K562 (cell line): ENCODE measurements at places on chromosomes 16 and 17.

- no peak for DNase-seq
Observed at GRCh38 chr16:11087691-11088073, 143.3 kb downstream of the CLEC16A start.

GRCh38 chr16:89292443-89293078 lies 75.1 kb downstream of the ZNF778 start:
- no peak for DNase-seq

DNA sequence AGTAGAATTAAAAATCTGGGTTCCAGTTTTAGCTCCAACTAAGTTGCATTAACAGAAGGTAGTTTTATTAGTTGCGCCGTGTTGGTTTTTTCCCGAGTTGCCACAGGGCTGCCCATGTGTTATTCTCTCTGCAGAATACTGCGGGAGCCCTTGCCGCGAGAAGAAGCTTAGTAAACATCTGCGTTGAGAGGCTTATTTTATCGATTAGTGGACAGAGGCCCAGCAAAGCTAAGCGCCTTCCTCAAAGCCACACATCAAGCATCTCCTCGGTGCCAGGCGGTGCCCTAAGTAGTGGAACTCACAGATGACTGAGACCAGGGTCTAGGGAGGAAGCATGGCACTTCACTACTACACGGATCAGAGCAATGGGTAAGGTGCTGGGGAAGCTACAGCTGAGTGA lies 212.3 kb upstream of the IRX5 start:
- DNase-seq, result no peak

DNA sequence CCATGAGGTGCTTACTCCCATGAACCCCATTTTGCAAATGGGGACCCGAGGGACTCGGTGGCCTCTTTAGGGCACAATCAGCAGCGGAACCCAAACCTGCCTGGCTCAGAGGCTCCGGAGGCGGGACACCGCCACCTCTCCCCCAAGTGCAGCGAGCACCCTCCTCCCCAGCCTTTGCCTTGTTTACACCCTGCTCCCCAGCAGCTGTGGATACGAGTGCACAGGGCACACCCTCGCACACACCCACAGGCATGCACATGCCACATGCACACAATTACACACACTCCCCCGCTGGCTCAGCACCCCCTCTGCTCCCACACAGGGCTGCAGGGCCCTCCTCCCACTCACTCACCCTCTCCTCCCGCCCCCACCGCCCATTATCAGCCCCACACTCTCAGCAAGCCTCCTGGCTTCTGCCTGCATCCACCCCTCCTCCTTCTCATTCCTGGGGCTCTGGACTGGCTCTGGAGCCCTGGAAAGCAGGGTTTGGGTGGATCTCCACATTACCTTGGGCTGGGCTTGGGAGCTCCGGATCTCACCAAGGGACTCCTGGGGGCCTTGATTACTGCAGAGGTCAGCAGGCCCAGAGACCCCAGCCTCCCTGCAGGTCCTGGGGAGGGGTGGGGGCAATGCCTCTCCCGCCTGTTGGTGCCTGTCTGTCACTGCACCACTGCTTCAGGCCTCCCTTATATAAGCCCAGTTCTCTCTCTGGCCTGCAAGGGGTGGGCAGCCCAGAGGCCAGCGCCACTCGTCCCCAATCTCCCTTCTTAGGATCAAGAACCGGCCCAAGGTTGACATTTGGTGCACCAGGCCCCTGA lies 6.4 kb downstream of the PDK2 start:
- DNase-seq, result peak; percentile 76

DNA sequence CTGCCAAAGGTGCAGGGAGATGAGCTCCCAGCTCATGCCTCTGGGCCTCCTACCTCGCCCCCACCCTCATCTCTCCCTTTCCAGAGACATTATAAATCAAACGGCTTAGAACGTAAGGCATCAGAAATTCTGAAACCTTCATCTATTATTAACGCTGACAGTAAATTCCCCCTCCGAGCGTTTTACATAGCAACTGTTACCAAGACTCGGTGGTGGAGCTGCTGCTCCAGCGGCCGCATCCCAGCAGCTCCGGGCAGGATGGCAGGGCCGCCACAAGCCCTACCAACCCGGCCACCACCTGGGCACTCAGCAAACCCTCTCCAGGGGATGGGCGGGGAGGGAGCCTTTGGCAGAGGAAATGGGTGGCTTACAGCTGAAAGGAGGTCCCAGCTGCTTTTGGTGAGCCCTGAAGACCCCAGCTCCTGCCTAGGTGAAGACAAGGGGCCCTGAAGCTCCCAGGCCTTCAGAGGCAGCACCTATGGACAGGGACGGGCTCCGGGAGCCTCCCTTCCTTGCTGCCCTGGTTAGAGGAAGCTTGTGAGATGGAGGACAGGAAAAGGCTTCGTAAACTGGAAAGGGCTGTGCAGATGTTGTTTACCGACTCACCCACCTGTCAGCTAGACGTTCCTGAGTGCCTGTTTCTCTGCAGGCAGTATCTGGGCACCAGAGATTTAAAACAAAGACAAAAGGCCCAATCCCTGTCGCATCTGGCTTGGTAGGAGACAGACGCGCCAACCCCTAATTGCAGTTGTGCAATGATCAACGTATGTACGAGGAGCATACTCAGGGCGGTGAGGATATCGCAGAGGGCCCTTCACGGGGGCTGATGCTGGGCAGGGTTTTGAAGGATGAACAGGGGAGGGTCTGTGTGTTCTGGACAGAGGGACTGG lies 76.9 kb downstream of the RAI1 start:
- DNase-seq, result no peak

DNA sequence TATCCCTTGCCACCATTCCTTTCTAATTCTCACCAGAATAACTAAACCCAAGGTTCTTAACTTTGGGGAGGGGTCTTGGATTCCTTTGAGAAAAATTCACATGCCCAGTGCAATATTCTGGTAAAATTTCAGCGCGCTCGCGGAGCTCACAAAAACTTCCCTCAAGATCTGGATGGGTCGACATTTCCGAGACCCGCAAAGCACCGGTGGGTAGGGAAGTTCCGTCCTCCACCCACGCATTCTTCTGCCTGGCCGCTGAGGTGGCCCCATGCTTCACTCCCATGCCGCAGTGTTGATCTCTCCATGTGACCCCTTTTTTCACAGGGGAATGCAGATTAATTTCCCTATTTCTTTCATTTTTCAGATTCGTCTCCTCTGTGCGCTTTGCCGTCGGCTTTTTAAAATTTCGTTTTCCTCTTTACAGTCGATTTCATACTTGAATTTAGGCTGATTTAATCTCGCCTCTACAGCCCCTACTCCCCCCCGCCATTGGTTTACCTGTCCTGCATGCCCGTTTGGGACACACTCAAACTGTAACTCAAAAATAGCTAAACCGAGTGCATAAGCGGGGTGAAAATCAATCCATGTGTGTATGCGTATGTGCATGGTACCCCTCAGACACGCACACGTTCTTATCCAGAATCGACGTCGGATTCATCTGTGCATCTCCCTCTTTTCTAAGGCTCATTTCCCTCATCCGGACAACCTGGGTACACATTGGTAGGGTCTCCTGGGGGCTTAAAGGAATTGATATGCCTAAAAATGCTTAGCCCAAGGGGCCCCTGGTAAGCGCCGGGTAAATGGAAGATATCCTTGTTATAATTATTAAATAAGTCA lies 1.4 kb upstream of the SP6 start:
- DNase-seq, result peak; percentile 61

DNA sequence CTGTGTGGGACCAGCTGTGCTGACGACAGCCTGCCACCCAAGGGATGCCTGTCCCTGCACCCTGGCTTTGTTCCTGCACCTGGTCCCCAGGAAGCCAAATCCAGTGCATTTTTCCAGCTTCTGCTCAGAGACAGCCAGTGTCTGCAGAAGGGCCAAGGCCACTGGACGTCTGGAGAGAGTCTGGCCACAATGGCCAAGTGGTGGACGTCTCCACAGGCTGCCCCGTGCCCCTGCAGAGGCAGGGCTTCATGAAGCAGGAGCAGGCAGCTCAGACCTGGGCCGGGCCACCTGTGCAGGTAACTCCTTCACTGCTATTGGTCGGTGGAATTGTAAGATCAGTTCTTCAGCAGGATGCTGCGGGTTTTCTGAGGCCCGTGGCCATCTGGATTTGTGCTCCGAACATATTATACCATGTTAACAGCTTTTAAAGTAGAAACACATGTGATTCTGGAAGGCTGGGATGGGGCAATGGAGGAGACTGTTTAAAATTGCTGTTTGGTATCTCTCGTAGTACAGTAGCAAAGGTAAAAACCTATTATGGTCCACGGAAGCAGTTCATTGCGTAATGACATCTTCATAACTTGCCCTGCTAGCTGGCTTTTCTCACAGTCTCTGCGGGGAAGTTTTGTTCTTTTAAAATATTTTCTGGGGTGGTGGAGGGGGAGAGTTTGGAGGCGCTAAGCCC lies 185.3 kb downstream of the CCDC182 start:
- no peak for DNase-seq

GRCh38 chr16:82011199-82011641 lies at the start of gene SDR42E1:
Gene SDR42E1, minus strand, starts transcription at chr16:82011470. Its CDS starts 10,612 bp downstream, at chr16:82000858.
- DNase-seq, result peak; percentile 17

- no peak for DNase-seq
Observed at GRCh38 chr17:82729479-82730260, 5.7 kb upstream of the FN3K start.

DNA sequence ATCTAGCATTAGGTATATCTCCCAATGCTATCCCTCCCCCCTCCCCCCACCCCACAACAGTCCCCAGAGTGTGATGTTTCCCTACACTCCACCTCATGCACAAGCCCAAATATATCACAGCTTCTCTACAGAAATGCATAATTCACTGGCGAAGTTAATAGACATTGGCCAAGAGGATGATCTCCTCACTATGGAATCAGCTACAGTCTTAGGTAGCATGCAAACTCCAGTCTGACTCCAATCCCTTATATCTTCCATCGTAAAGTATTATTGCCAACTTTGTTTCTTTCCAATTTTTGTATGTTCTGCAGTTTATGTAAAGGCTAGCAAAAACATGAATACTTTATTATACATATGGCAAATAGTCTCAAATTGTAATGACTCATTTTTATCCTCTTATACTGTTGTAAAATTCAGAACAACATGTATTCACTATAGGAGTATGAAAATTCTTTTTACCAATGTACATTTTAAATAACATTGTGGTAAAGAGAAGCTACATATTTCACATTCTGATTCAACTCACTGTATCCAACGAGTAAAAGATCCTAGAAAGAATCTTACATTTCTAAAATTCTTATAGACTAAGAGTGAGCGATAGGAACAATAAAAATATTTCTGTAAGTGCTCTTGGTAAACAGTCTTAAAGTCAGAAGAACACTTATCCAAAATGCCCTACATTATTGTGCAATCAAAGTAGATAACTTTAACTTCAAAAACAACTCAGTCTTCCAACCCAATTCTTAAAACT lies 871 bp downstream of the ABCA8 start:
- no peak for DNase-seq

DNA sequence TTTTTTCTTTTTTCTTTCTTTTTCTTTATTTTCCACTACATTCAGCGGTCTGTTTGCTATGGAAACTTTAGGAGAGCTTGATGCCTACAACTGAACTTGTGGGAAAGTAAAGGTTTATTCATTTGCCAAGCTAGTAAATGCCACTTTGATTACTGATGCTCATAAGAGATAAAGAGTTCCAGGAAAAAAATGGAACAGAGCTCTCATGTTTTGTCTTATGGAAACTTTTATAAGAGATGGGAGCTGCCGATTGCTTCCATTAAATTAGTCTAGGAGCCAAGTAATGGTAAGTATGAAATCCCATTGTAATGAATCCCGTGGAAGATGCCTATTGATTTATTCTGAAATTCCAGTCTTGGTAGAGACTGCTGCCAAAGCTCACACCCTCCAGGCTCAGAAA lies 7.1 kb downstream of the ANKFN1 start:
- no peak for DNase-seq

DNA sequence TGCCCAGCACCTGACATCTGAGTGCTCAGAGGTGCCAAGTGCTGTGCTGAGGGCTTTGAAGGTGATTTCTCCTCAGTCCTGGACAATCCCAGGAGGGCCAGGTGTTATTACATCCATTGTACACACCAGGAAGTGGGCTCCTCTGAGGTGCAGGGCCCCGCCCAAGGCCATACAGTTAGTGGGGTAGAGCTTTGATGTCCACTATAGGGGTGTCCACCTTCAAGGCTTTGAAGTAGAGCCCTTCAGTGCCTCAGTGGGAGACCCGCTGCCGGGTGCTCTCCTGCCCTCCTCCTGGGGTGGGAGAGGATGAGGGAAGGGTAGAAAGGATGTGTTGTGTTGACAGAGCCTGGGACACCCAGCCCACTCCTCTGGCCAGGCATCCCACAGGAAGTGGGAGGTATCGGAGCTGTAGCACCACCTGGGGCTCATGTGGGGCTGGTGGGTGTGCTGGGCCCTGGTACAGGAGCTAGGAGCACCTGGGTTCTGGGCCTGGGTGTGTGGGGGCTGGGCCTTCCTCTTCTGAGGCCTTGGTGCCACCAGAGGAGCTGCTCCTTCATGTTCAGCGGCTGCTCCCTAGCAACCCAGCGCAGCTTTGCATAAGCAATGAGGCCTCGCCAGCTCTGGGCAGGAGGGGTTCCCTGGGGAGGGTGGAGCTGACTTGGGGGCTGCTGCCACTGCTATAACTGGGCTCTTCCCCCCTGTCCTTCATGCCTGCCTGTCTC lies 7.4 kb downstream of the LASP1 start:
- no peak for DNase-seq

GRCh38 chr16:69057400-69058378 lies 47.8 kb upstream of the HAS3 start:
- DNase-seq, result no peak

DNA sequence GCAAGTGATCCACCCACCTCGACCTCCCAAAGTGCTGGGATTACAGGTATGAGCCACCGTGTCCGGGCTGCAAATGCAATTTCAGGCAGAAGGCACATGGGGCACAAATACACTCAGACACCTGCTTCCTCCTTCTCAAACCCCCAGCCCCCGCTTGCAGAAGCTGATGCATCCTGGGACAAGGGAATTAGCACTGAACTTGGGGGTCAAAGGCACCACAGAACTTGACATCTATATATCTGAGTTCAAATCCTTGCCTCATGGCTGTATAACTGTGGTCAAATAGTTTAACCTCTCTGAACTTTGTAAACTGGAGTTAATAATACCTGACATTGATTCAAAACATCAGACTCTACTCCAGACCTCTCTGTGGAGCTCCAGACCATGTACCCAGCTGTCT lies 4.1 kb upstream of the ARL5C start:
- no peak for DNase-seq

DNA sequence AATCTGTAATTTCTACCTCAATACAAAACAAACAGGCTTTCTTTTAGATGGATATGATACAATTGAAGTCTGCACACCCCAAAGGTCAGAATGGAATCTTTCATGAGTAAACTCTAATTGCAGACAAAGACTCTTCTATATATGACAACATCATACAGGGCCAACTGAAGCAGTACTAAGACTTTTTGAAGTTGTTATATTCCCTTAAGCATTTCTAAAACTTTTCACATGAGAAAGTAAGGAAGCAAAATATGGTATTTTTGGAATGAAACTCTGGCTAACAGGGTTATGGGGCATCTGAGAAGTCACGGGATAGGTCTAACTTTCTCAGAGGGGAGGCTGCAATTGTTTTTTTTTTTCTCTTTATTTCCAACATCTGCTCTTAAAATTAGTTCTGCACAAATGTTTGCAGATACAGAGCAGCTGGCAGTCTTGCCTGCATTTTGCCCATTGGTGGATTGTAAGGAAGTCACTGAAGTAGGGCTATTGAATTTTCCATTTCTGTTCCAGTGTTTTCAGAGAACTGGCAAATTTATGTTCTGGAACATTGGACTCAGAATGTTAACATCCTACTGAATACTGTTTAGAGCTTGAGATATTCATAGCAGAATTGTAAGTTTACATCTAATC lies 59.1 kb downstream of the SSH2 start:
- no peak for DNase-seq
